ENCODE measurements at places on chromosomes 2 and 18. TPM values are rescaled to one million over a fixed set of nuclear protein-coding genes. Genes with fewer than 3 reads are reported as not detected.

The KCNK3 gene
- total RNA-seq: 0.84 TPM

The FOXI3 gene
- total RNA-seq: not detected

The PPM1G gene
- total RNA-seq: 148 TPM

The AFF3 gene
- total RNA-seq: not detected

The ANKRD62 gene
- total RNA-seq: not detected

The CIDEA gene
- not detected for total RNA-seq

The POTEJ gene
- total RNA-seq: not detected
